GM06990 (cell line): ENCODE measurements at places on chromosomes 16 and 17.
A peak's percentile ranks its signal among the peaks of the same experiment; 100 is the strongest.

- no peak for DNase-seq
Measured at GRCh38 chr16:86376837-86377236, 133.5 kb upstream of the FOXF1 start.

DNA sequence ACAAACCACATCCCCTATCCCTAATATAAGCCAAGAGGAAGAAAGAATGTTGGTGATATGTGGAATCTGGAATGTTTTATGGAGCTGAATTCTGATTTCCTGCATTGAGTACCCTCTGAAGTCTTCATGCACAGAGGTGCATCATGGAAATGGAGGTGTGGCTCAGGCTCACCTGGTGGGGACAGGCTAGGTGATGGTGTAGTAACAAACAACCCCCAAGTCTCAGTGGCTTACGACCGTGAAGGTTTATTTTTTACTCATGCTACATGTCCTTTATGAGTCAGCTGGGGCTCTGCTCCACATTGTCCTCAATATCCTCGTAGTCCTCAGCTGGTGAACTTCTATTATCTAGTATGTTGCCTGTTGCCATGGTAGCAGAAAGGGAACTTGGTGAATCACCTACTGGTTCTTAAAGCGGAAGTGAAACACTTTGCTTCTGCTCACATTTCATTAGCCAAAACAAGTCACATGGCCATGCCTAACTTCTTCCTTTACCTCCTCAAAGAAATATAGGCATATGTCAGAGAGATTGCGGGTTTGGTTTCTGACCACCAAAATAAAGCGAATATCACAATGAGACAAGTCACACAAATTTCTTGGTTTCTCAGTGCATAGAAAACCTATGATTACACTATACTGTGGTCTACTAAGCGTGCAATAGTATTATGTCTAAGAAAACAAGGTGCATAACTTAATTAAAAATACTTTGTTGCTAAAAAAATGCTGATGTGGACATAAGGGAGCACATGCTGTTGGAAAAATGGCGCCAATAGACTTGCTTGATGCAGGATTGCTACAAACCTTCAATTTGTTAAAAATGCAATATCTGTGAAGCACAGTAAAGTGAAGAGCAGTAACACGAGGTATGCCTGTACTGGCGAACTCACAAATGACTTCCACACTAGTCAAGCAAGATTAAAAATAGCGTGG is at the start of gene PMFBP1:
TSS of gene PMFBP1 (minus strand) at position 51 of the 930 bp plus-strand sequence. CDS start 947 bp downstream, outside the sequence.
- DNase-seq: peak; percentile 75

DNA sequence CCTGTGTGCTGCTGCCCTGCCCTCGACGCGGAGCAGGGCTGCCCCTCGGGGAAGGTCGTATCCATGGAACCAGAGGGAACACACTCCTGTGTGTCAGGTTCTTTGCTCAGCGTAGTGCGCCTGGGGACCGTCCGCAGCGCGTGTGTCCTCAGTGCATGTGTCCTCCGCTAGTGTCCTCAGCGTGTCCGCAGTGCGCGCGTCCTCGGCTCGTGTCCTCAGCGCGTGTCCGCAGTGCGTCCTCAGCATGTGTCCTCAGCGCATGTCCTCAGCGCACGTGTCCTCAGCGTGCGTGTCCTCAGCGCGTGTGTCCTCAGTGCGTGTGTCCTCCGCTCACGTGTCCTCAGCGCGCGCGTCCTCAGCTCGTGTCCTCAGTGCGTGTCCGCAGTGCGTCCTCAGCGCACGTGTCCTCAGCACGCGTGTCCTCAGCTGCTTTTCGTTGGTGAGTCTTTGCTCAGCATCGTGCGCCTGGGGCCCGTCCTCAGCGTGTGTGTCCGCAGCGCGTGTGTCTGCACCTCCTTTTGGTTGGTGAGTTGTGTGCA is 59.2 kb upstream of the ZNF750 start:
- no peak for DNase-seq

- no peak for DNase-seq
Measured at GRCh38 chr17:74555427-74555940, 9.6 kb upstream of the CD300C start.

DNA sequence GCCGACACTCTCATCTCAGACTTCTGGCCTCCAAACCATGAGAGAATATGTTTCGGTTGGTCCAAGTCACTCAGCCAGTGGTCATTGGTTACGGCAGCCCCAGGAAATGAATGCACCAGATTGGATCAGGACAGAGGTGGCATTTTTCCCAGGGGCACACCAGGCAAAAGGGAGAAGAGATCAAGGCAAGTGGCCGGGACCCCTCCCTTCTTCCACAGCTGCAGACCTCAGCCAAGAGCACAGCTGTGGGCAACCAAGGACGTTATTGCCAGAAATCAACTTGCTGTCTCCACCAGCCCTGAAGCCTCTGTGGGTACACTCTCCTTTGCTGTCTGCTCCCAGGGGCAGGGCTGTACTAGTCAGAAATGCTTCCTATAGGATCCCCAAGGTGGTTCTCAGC is 20.7 kb downstream of the LRRC75A start:
- DNase-seq: no peak

DNA sequence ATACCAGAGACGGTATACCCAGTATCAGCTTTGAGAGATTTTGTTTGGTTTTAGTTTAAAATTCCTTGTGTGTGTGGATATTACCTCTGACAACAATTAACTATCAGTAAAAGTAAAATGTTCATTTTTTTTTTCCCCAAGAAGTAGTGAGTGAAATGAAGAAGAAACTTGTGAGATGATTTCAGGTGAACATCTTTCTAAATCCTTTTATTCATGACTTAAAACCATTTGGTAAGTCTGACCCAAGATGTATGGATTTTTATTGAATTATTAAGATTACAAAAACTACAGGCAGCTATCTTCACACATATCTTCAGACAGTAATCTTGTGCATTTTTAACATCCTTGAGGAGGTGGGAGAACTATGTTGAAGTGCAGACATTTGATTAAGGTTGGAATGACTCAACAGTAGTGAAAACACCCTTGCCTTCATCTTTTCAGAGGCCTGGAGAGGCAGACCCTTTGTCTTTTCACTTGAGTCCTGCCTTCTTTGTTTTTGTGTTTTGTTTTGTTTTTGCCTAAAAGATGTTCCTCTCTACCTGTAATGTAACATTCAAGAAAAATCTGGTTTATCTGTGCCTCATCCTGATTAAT is 240.3 kb upstream of the TBX2 start:
- peak; percentile 43 for DNase-seq

GRCh38 chr16:17768257-17768656 is 297.5 kb upstream of the XYLT1 start:
- no peak for DNase-seq

- no peak for DNase-seq
Measured at GRCh38 chr17:6098050-6098822, 28.1 kb downstream of the WSCD1 start.

DNA sequence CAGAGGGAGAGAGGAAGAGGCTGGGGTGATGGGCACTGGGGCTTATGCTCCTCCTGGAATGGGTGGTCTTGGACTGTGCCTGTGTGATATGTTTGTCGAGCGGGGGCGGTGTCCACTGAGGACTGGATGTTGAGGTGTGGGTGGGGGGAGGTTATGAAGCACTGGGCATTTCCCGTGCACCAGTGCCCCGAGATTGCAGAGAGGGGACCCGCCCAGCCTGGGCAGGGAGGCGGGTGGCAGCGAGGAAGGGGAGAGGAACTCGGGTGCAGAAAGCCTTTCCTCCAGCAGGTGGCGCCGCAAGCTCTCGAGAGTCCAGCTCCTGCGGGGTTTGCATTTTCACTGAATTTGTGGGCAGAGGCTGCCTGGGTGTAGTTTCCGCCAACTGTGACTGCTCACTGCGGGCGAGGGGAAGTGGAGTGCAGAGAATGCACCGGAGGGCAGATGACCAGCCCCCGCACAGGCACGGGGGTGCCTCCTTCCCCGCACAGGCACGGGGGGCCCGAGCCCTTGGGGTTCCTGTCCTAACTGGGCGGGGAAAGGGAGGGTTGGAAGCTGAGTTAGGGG is 190.6 kb downstream of the SEC14L1 start:
- DNase-seq: peak; percentile 79

DNA sequence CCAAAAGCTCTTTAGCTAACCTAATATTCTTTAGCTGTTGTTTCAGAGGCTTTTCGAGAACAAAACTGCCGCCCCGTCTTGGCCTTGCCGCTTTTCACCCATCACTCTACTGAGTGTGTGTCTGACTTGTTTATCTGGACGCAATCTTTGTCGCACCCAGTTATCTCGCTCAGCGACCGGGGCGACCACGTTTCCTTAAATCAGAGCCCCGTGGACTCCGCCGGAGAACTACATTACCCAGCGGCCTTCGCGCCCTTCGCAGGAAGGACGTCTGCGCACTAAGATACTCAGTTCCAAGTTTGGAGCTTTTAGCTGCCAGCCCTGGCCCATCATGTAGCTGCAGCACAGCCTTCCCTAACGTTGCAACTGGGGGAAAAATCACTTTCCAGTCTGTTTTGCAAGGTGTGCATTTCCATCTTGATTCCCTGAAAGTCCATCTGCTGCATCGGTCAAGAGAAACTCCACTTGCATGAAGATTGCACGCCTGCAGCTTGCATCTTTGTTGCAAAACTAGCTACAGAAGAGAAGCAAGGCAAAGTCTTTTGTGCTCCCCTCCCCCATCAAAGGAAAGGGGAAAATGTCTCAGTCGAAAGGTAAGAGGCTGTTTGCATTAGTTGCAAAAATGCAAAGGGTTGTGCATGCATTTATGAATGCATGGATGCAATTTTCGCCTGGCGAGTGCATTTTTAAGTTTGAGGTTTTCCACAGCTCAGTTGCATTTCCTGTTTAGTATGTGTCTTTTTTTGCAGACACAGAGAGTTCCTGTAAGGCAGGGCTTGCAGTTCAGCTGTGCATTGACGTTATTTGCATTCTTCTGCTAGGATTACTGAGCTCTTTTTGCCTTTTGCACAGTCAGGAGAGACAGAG is at the start of gene MAP2K6:
TSS of gene MAP2K6 (plus strand) at position 290 of the 867 bp plus-strand sequence. CDS start at position 578, 288 bp downstream.
- DNase-seq: peak; percentile 70

- DNase-seq: no peak
Measured at GRCh38 chr17:48543854-48544348, 1.0 kb downstream of the HOXB2 start.

- no peak for DNase-seq
Measured at GRCh38 chr17:19022747-19023146, 18.2 kb upstream of the FAM83G start.

DNA sequence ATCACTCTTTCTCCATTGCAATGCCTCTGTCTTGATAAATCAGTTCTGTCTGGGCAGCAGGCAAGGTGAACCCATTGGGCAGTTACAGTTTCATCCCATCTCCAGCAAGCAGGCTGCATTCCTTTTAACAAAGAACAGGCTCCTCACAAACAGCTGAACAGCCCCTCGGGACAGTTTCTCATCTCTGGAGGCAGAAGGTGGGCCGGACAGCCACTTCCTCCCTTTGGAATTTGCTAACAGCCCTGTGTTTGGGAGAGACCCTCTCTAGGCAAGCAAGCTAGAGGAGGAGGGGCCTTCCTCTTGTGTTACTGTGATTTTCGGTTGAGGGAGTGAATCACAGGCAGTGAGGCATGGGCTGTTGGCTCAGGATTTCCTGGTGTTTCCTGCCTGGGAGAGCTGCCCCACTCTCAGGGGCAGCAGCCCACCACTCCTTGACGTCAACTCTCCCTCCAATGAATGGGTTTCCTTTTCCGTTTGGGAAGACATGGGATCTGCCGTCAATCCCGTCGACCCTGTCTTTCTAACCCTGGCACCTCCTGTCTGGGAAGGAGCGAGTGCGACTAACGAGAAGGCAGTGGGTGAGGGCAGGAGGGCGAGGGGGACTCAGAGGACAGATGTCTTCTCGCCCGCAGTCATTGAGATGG is 3.7 kb upstream of the PGS1 start:
- no peak for DNase-seq

DNA sequence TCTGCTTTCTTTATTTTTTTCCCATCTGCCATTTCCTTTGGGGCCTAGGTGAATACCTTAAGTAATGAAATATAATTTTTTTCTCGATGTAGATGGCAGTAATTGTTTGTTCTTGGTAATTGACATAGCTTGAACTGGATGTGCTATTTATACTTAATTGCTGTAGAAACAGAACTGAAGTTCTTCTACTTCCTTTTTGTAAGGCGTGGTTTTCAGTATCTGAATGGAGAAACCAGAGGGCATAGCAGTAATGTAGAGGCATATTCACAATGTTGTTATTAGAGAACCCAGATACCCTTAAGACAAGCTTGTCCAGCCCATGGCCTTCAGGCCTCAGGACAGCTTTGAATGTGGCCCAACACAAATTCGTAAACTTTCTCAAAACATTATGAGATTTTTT is 16.4 kb downstream of the ATP6V0A1 start:
- DNase-seq: no peak

DNA sequence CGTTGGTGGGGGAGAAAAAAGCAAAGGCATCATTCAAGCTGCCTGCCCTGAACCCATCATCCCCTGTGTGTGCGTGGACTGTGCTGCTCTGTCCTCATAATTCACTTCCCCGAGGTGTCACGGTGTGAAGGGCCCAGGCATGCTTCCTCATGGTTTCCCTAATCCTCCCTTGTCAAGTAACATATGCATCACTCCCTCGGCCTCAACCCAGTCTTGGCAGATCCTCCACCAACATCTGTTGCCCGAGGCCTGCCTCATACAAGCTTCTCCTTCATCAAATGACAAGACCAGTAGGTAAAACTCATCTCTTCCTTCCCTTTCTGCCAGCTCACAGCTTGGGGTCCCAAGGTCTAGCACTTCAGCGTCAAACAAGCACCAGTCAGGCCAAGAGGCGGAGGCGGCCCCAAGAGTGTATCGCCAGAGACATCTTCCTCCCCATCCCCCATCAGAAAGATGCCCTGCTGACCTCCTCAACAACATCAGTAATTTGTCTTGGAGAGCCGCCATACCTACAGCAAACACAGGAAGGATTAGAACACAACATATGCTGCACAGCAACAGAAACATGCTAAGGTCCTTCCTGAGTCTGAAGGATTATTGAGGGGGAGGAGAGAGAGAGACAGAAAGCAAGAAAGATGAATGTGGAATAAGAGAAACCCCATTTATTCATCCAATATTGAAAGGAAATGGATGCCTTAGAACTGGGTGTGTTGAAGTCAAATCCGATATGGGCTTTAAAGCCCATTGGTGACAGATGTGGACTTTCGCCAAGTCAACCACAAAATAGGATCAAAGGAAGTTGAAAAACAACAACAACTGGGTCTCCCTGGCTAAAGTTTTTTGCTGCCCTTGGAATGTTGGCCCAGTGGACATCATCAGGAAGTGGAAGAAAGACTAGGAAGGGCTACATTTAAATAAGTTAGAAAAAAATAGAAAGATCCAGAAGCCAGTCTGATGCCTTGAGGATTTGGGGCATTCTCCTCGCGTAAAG is 38.4 kb downstream of the SOX9 start:
- DNase-seq: no peak

- no peak for DNase-seq
Measured at GRCh38 chr17:18988546-18989173, 15.9 kb downstream of the FAM83G start.

- DNase-seq: no peak
Measured at GRCh38 chr17:39252788-39253460, 27.2 kb upstream of the STAC2 start.
